ENCODE measurements at places on chromosomes 16 and 17. TPM values are rescaled to one million over a fixed set of nuclear protein-coding genes. Genes with fewer than 3 reads are reported as not detected.
A peak's percentile ranks its signal among the peaks of the same experiment; 100 is the strongest.

MYH8 gene
- total RNA-seq: not detected

DNA sequence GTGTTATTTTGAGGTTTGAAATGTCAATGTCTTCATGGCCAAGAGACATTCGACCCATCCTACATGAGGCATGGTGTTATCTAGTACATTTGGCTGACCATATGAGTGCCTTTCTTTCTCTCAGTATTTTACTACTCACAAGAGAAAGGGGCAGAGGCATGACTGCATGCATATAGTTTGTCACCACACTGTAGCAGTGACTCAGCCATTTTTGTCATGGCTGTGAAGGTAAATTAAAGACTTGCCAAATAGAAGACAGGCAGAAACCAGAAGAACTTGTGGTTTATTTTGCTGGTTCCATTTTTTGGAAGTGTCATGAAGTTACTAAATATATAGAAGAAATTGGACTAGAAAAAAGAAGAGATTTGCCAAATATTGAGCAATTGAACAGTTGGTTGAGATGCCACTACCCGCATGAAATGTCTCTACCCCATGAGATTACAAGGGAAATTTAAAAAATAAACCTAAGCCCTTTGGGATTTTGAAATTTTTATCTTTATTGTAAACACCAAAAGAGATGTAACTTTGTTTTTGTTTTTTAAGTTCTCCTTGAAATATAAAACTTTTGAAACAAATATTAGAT lies 170.3 kb downstream of the CHD9 start:
- DNase-seq: no peak

KRTAP9-2 gene
- not detected for total RNA-seq

DNA sequence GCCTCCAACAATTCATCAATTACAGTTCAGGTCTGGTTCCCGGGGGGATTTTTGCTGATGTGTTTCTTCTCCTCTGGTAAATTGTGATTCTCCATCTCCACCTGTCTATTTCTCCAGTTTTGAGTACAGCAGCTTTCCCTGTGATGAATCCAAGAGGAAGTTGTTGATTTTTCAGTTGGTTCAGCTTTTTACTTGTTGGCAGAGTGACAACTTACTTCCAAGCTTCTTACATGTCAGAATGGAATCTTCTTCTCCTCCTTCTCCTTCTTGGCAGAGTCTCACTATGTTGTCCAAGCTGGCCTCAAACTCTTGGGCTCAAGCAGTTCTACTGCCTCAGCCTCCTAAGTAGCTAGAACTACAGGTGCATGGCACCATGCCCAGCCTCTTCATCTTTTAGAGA lies 33.4 kb upstream of the TMEM92 start:
- DNase-seq: no peak

DNA sequence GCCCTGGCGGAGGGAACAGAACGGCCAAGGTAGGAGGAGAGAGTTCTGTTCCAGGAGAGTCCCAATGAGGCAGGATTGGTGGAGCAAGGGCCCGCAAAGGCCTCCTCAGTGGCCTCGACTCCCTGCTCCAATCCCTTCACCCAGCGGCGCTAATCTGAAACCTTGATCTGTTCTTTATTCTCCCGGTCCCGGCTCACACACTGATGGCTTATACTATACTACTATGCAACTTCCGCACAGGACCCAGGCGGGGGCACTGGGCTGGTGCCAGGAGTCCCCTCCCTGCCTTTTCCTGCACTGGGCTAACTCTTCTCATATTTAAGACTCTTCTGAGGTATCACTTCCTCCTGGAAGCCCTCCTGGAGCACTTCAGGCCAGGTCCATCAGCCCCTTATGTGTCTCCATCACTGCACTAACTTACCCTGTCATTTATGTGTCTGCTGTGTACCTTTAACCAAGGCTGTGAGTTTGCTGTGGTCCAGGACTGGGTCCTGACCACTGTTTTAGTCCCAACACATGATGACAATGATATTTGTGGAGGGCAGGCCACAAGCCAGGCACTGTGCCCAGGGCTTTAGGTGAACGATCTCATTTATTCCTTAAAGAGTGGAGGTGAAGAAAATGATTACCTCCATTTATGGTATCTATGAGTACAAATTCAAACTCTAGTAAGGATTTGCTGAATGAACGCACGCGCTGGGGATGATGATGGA lies 6.8 kb downstream of the CCDC102A start:
- no peak for DNase-seq

- DNase-seq: no peak
Observed at GRCh38 chr16:47311738-47312505, 148.9 kb downstream of the ITFG1 start.

GRCh38 chr17:386141-386876 lies 33.7 kb upstream of the RPH3AL start:
- no peak for DNase-seq

CD300C gene
- total RNA-seq: not detected

DNA sequence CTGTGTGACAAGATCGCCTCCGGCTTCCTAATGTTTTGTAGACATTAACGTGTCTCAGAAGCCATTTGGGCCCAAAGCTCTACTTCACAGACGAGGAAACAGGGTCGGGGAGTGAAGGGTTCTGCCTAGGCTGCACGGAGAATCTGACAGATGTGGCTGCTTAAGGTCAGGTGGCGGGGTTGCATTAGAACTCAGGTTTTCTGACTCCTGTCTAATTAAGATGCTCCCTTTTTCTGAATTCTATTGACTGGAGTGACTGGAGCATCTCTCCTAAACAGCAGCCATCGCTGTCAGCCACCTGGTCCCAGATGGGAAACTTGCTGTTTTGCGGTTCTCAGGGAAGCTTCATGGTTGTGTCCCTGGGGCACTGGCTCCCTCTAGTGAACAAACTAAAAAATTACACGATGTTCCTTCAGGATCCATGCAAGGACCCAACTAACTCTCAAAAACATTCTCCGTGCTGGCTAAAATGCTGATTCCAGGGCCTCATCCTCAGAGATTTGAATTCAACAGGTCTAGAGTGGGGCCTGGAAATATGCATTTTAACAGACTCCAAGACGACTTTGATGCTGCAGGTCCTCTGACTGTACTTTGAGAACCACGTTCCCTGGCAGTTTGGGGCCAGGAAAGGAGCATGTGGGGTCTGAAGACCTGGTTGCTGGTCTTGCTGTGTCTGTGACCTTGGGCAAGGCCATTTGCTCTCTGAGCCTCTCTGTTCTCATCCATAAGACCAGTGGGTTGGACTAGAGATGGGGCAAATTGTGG lies 117.4 kb downstream of the IRF8 start:
- DNase-seq: peak; percentile 23

- no peak for DNase-seq
Observed at GRCh38 chr17:82444284-82444893, 6.2 kb downstream of the CYBC1 start.

DNA sequence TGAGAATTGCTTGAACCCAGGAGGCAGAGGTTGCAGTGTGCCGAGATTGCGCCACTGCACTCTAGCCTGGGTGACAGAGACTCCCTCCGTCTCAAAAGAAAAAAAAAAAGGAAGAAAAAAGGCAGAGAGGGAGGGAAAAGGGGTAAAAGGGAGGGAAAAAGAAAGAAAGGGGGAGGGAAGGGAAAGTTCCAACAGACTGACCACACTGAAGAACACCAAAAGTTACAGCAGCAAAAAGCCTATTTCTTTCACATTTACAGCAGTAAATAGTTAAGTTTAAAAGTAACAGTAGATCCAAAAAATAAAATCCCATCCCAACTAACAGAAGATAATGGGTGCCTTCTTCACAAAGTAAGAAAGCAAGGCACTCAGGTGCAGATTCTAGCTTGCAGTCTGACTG lies 36.9 kb upstream of the C17orf78 start:
- DNase-seq: no peak

GRCh38 chr16:24540602-24541210 lies 1.3 kb downstream of the RBBP6 start:
- no peak for DNase-seq

- no peak for DNase-seq
Observed at GRCh38 chr16:80460988-80461387, 79.8 kb upstream of the DYNLRB2 start.

GRCh38 chr16:2009164-2009711 lies 383 bp downstream of the ZNF598 start:
- DNase-seq: no peak

DNA sequence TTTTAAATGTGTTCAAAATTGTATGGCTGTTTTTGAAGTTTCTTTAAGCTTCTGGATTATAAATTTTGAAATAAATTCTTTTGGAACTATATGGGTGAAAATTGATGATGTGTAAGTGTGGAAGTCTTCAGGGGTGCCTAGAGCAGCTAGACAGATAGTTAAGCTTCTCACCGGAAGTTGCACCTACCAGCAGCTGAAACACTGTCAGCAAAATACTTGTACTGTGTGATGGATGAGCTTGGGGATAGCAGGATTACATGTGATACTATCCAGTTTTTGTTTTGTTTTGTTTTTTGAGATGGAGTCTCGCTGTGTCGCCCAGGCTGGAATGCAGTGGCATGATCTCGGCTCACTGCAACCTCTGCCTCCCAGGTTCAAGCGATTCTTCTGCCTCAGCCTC lies 19.7 kb downstream of the RBL2 start:
- DNase-seq: no peak

- no peak for DNase-seq
Observed at GRCh38 chr17:58741121-58741625, 14.5 kb upstream of the PPM1E start.

CTRL gene
- total RNA-seq: 0.34 TPM

GRCh38 chr17:80119271-80119791 lies 17.9 kb downstream of the GAA start:
- DNase-seq: no peak

DOC2A gene
- total RNA-seq: 0.06 TPM

- no peak for DNase-seq
Observed at GRCh38 chr17:78026381-78026780, 67.9 kb downstream of the TNRC6C start.

- no peak for DNase-seq
Observed at GRCh38 chr16:79640513-79641360, 40.2 kb upstream of the MAF start.

NPIPA5 gene
- 10.2 TPM for total RNA-seq

FBXL16 gene
- 1.6 TPM for total RNA-seq

DNA sequence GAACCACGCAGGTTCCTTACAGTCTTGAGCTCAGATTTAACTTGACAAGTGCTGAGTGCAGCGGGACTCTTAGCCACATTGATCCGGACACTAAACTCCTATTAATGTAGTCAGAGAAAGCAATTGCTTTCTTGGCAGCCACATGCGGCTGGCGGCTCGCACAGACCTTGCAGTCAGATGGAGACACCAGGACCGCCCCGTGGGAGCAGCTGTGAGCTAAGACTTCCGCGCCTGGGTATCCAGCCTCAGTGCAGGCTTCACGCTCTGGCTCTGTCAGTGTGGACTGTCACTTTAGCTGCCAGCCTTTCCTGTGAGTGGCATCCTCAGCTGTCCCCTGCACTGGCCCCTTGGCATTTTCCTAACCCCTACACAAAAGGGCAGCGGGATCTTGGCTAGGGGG lies 80.9 kb upstream of the NLRP1 start:
- no peak for DNase-seq

DNA sequence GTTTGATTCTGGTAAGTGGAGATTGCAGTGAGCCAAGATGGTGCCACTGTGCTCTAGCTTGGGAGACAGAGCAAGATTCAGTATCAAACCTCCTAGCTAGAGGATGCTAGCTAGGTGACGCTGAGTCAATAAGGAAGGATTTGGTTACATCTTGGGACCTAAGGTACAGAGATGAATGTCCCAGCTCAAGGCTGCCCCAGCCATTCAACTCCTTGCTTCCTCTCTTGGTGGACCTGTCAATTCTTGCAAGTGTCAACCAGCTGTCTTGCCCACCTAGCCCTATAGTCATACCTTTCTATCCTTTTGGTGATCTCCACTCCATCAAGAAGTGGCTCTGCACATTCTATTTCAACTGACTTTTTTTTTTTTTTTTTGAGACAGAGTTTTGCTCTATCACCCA lies 1.4 kb upstream of the MILR1 start:
- DNase-seq: no peak

GRCh38 chr17:35729405-35729833 lies 2.0 kb upstream of the RASL10B start:
- DNase-seq: no peak

PSMD11 gene
- total RNA-seq: 99.8 TPM

- DNase-seq: no peak
Observed at GRCh38 chr17:78781104-78781892, 775 bp downstream of the CYTH1 start.

NPIPA3 gene
- total RNA-seq: 0.73 TPM

DNA sequence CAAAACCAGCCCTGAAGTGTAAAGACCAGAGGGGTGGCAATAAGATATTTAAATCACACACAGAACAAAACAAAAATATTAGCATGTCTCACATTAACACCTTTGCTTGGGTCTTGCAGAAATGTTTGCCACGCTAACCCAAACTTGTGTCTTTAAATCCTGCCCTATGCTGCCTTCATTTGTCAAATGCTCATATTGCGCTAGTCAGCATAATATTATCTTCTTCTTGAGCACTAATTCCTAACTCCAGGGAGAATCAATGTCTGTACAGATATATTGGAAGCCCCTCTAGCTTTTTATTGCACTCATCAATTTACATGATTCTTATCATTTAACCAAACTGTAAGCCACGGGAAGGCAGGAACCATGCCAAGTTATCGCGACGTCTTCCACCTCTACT lies 614.8 kb upstream of the SOX9 start:
- DNase-seq: no peak

GRCh38 chr17:82840431-82840831 lies 609 bp upstream of the ZNF750 start:
- no peak for DNase-seq

DNA sequence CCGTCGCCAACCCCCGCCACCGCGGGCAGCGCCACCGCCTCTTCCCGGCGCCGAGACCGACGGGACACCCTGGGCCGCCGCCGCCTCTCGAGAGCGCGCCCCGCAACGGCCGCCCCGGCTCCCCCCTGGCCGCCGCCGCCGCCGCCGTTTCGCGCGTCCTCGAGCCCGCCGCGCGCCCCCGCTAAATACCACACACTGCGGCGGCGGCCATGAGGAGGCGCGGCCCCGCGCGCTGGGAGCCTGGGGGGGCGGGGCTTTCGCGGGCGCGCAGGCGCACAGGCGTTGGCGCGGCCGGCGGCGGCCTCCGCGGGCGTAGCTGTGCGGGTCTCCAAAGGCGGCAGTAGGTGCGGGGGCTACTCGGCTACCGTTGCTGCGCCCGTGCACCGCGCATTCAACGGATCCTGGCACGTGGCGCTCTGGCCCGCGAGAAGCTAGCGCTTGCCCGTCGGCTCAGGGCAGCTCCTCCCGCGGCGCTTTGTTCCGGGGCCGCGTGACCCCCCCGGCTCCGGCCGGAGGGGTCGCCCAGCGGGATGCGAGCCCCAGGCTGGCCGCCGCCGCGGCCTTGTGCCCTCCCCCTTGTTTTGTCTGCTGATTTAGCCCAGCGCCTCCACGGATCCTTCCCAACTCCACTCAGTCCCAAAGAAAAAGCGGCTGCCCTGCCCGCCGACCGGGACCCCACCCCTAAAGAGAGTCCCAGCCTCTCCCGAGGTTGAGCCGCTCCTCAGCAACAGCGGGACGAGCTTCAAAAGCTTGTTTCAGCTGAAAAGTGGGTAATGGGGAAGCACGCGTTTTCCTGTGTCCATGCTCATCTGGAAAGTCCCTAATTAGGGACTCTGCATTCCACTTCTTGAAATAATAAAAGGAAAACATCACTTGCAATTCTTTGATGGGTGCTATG lies at the start of gene SIAH1:
TSS of gene SIAH1 (minus strand) at position 161 of the 898 bp plus-strand sequence. CDS start 22,985 bp downstream, outside the sequence.
- no peak for DNase-seq

CHST5 gene
- not detected for total RNA-seq

- DNase-seq: no peak
Observed at GRCh38 chr17:39769974-39770587, 32.3 kb downstream of the GRB7 start.

GRCh38 chr17:58648236-58648635 lies 43.6 kb downstream of the TEX14 start:
- DNase-seq: no peak
